ENCODE measurements at places on chromosomes 5 and 9.

GRCh38 chr5:17233488-17233887 lies 16.1 kb downstream of the BASP1 start:
- DNase-seq = no peak

DNA sequence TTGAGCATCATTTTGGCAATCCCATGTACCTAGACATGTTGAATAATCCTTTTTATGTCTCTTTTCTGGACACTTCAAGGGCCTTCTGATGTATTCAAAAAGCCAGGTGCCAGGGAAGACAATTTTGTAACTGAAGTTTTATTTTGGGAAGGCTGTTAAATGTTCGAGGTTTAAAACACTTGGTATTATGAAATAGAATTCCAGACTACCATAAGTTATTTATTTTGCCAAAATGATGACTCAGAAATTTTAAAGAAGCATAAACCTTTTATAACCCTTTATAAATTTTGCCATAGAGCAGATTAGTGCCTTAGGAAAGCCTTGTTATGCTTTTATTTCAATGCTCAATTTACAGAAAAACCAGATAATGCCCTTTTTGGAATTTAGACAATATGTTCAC lies 30.3 kb upstream of the UHRF2 start:
- DNase-seq = no peak

- no peak for DNase-seq
Observed at GRCh38 chr5:168583742-168584482, 4.7 kb upstream of the PANK3 start.

DNA sequence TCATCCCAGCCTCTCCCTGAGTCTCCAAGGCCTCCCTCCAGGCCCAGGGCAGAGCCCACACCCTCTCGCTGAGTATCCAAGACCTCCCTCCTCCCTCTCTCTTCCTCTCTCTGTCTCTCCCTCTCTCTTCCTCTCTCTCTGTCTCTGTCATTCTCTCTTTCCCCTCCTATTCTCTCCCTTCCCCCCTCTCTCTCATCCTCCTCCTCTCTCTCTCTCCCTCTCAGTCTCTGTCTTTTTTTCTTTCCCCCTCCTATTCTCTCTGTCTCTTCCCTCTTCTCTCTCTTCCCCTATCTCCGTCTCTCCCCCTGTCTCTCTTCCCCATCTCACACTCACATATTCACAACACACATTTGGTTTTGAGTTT lies 8.1 kb downstream of the SLC6A19 start:
- no peak for DNase-seq

DNA sequence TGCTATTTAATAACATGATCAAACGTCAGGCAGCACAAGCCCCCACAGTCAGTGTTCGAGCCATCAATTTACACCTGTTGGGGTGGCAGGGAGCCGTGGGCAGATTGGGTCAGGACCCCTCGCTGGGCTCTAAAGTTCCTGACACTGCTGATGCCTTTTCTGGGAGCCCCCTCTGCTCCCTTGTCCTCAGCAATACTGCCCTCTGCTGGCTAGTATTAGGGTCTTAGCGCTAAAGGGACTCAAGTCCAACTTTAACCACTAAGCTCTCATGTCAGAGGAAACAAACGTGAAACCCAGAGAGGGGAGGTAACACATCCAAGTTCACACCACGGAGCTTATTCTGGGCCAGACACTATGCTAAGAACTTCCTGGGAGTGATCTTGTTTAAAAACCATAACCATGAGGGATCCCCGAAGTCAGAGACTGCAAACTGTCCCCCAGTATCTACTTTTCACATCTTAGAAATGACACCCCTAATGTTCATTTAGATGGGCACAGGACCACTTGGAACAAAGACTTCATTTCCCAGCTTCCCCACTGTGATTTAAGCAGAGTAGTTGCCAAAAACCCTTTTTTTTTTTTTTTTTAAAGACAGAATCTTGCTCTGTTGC lies 20.4 kb downstream of the ANKS6 start:
- peak; percentile 14 for DNase-seq

DNA sequence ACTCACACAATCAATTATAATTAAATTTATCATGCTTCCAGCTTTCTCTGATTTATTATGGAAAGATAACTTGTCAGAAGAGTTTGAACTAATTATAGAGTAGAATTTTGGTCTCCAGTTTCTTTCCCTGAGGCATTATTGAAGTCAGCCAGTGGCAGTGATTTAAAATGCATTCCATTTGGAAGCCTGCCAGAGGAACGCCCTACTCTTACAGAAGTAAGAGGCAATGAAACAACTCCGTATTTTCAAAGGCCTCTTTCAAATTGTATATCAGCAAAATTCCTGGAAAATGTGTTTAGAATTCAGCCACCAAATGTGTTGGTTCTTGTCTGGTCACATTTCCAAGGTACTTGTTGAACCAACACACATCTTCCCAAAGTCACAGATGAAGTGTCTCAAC lies 640.9 kb downstream of the SEMA5A start:
- DNase-seq = no peak

DNA sequence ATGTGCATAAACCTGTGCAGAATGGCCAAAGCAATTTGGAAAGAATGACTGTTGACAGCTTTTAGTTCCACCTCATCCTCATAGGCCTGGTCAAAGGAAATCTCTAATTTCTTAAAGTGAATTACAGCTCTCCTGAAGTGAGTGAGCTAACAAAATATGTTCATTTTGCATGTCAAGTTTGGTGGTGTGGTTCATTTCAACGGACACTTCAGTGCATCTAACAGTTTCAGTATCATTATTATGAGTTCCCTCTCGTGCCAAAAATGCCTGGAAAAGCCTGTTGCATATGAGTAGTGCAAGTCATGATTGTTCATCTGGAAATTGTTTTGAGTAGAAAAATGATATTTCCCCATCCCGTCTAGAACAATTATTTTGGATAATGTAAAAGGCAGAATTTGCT lies 53.2 kb upstream of the HMHB1 start:
- no peak for DNase-seq

DNA sequence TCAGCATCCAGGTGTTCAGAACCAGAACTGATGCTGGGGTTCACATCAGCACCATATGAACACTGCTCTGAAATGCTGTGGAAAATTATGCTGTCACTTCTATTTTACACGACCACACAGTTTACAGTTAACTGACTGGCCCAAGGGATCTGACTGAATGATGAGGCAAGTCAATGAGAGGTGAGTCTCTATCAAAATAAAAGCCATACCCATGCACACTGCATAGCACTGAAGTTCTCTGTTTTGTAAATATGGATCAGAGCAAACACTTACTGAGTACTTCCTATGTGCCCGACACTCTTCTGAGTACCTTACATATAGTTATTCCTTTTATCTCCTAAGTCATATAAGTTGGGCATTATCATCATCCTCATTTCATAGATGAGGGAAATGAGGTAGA lies 122.8 kb downstream of the TARS1 start:
- no peak for DNase-seq

DNA sequence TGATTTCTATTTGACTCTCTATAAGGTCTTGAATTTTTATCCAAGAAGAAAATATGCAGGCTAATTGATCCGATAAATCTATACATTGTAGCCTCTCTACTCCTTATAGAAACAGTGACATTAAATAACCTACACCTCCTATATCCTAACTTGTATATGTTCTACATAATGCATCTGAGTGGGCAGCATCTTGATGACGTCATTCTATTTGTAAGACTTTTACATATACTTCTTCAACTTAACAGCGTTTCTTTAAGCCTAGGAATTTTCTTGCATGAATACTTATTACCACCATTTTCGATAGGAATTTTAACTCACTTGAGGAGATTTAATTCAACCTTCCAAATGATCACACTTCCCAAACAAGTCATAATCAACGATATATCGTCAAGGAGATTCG lies 869.0 kb downstream of the PTPRD start:
- no peak for DNase-seq

GRCh38 chr5:83471405-83472212 lies at the start of gene VCAN:
TSS of gene VCAN (plus strand) at chr5:83471744. CDS start at chr5:83483519, 11,775 bp downstream.
- no peak for DNase-seq

All from breast epithelium (tissue), 4 donors.